ENCODE measurements at places on chromosomes 1 and 21. TPM values are rescaled to one million over a fixed set of nuclear protein-coding genes. Genes with fewer than 3 reads are reported as not detected.

DNA sequence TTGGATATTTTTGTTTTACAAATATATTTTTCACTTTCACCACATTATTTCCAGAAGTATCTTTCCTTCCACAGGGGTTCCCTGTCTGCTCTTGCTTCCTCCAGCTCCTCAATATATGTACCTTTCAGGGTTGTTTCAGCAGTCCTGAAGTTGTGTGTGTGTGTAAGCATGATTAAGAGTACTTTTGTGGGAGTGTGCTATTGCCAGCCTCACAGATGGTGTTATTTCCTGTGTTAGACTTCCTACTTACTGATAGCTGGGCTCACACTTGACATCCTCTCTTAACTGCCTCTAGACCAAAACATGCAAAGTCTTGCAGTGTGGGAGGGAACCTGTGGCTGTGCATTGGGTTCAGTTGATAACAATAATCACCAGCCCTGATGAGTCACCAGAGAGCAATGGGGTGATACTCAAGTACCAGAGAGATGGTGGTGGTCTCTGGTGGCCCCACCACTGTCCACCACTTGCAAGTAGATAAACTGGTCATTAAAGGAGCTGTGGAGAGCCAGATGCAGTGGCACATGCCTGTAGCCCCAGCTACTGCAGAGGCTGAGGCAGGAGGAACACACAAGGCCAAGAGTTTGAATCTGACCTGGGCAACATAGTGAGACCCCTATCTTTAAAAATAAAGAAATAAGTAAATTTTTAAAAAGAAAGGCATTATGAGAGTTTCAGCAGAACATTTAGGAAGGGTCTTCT, 126.7 kb downstream of the NR5A2 start:
- DNase-seq = no peak

DNA sequence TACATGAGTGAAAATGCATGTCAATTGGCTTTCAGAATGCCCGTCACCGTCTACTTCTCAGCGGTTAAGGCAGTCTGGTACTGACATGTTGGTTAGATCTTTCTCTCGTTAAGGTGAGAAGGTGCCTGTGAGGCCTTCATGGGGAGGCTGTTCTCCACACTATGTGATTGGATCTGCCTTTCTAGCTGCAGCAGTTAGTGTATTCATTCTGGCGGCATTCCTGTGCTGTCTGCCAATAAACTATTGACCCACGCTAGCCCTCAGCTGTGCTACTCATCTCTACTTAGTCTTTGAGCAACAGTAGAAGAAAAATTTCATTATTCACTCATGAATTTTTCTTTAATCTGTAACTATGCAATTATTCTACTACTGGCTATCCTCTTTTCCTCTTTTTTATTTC, 32.0 kb downstream of the CCSAP start:
- DNase-seq = no peak

DNA sequence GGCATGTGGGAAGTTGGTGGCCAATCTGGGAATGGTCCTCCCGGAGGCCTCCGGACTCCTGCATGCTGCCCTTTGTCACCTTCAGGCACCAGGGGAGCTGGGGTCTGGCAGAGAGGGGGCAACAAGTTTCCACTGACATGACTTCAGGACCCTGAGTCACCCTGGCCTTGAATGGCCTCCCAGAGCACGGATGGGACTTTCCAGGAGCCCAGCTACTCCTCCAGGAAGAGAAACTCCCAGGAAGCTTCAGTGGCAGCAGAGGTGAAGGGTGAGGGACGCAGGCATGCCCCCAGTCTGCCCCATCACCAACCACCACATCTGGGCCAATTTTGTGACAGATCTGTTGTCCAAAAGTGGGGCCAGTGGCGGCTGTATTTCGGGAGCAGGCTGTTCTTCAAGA, 55.9 kb upstream of the WASF2 start:
- DNase-seq = no peak

The ERMAP gene
- 2.3 TPM for total RNA-seq

DNA sequence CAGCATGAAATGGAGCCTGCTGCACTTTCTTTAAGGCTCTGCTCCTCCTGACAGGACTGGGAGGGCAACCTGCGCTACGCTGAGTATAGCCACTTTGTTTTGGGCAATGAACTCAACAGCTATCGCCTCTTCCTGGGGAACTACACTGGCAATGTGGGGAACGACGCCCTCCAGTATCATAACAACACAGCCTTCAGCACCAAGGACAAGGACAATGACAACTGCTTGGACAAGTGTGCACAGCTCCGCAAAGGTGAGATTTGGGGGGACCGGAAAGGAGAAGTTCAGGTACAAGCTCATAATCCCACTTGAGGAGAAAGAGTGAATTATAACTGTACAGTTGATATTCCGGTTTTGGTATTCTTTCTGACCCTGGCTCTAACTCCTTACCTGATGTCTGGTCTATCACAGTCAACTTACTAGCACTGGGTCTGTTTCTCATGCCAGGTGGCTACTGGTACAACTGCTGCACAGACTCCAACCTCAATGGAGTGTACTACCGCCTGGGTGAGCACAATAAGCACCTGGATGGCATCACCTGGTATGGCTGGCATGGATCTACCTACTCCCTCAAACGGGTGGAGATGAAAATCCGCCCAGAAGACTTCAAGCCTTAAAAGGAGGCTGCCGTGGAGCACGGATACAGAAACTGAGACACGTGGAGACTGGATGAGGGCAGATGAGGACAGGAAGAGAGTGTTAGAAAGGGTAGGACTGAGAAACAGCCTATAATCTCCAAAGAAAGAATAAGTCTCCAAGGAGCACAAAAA, 5.4 kb downstream of the ANGPTL7 start:
- no peak for DNase-seq

- DNase-seq = no peak
These were observed 19.8 kb downstream of the ZBTB17 start for GRCh38 chr1:15956150-15956549.

DNA sequence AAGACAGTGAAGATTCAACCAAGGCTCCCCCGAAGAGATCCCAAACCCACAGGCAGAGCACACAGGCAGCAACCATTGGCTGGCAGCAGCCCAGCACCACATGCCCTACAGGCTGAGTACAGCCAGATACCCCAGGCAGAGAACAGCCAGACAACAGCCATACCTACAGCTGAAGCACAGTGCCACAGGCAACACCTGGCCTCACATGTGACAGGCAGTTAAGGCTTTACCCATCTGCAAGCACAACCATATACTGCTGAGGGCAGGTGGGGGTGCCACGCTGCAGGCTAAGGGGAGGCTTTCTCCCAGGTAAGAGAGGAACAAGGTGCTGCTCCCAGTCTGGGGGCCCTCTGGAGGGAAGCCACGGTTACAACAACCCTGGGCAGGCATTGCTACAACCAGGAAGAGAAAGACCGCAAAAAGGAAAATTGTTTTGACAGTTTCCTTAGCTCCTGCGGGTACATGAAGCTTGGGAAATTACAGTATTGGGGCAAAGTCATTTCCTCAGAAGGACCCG, 12.3 kb downstream of the CHIT1 start:
- DNase-seq = no peak

The WLS gene
- total RNA-seq = 35.1 TPM

GRCh38 chr1:208200116-208200515, 44.1 kb downstream of the PLXNA2 start:
- no peak for DNase-seq

DNA sequence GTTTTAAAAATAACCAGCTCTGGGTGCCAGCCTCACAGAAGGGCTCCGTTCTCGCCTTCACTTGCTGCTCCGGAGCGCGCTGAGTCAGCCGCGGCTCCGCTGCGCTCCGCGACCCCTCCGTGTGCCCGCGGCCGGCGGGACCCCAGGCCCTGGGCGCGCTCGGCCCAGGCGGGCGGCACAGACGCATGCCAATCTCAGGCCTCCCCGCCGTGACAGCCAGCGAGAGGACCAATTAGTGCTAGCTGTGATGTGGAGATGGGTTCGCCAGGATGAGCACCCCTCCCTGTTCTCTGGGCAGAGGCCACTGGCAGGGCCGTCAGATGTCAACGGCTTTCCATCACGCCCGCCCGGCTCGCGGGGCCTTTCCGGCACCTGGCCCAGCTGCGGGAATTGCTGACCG, 293.8 kb downstream of the SPATA17 start:
- no peak for DNase-seq

DNA sequence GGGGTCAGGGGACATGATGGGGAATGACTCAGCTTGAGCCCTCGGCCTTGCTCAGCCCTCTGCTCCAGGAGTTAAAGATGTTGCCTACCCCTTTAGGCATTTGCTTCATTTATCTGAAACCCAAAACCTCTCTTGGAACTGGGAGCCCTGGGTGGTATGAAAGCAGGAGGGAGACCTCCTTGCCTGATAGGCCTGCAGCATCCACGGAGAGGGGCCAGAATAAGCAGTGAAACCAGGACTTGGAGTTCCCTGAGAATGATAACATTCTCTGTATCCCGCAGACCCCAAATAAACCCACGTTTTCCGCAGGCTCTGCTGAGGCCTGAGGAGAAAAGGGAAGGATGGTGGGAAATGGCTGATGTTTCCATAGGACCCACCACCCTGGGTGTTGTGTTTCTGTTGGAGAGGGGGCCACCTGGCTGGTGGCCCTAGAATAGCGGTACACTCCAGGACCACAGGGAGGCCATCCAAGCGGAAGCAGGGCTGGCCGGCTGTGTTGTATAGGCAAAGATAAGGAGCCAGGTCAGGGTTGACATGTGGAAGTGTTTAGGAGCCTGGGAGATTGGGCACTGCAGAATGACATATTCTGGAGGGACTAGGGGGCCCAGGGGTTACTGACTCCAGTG, 77.4 kb downstream of the FOXD2 start:
- DNase-seq = no peak

- no peak for DNase-seq
These were observed 1.8 kb downstream of the SDHB start for GRCh38 chr1:17052038-17052437.

The SYPL2 gene
- 0.37 TPM for total RNA-seq

- DNase-seq = no peak
These were observed 82.8 kb downstream of the TGFBR3 start for GRCh38 chr1:91803123-91803522.

GRCh38 chr1:116943438-116943837, 33.7 kb downstream of the PTGFRN start:
- DNase-seq = no peak
